ENCODE measurements at places on chromosomes 16 and 17. TPM values are rescaled to one million over a fixed set of nuclear protein-coding genes. Genes with fewer than 3 reads are reported as not detected.
A peak's percentile ranks its signal among the peaks of the same experiment; 100 is the strongest.

DNA sequence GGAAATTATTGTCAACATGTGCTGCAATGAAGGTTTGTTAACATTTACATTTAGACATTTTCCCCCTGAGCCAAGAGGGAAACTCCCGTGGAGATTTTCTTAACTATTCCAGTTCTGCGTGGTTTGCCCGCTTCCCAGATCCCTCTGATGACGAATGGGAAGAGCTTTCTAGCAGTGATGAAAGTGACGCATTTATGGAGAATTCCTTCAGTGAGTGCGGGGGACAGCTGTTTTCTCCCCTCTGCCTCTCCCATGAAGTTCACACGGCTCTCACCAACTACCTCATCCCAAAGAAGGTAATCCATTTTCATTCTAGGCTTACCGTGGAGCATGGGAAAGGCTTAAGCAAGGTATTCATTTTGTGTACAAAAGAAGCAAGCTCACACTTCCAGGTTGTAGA is 18.2 kb downstream of the HEATR3 start:
- peaks cover 28% of the 10 kb centered on the region for H3K36me3 ChIP-seq
- peaks cover 7% of the 10 kb centered on the region for H3K4me1 ChIP-seq
- no peak for DNase-seq
- H3K27me3 ChIP-seq, result no peaks in the 10 kb centered on the region
- no peak overlapping the region for H3K4me3 ChIP-seq
- peak overlapping the region; percentile 17 for H3K27ac ChIP-seq

The RAB26 gene
- total RNA-seq, result not detected

The SLC12A3 gene
- not detected for total RNA-seq

- no peak overlapping the region for H3K4me3 ChIP-seq
- H3K27ac ChIP-seq, result peak overlapping the region; percentile 12
- no peaks in the 10 kb centered on the region for H3K36me3 ChIP-seq
- no peak for DNase-seq
- H3K27me3 ChIP-seq, result no peaks in the 10 kb centered on the region
These were observed 21.4 kb downstream of the MPRIP start for GRCh38 chr17:17063546-17064122.

- DNase-seq, result no peak
- H3K4me3 ChIP-seq, result no peak overlapping the region
- H3K36me3 ChIP-seq, result no peaks in the 10 kb centered on the region
- no peaks in the 10 kb centered on the region for H3K4me1 ChIP-seq
- H3K27me3 ChIP-seq, result peaks cover 24% of the 10 kb centered on the region
These were observed 11.0 kb downstream of the KRT32 start for GRCh38 chr17:41456204-41456603.

The NOS2 gene
- not detected for total RNA-seq

- H3K27ac ChIP-seq, result no peak overlapping the region
- H3K36me3 ChIP-seq, result no peaks in the 10 kb centered on the region
- no peak overlapping the region for H3K4me3 ChIP-seq
- H3K4me1 ChIP-seq, result no peaks in the 10 kb centered on the region
These were observed 575.8 kb downstream of the TOX3 start for GRCh38 chr16:51971184-51971583.

DNA sequence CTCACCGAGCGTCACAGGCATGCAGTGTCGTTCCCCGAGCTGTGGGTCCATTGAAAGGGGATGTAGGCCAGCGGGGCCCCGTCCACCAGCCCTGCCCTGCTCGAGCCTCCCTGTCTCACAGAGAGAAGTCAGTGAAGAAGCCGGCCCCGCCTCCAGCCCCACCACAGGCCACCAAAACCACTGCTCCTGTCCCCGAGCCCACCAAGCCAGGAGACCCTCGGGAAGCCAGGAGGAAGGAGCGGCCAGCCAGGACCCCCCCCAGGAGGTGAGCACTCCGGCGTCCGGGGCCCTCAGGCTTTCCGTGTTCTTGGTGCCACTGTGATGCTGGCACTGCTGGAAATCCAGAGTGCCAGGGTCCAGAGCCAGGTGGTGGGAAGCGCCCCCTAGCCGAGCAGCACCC is 13.9 kb upstream of the IL17C start:
- H3K36me3 ChIP-seq, result no peaks in the 10 kb centered on the region
- H3K27ac ChIP-seq, result no peak overlapping the region
- H3K4me3 ChIP-seq, result no peak overlapping the region
- H3K27me3 ChIP-seq, result no peaks in the 10 kb centered on the region
- peaks cover 13% of the 10 kb centered on the region for H3K4me1 ChIP-seq

The SAMD14 gene
- total RNA-seq, result 2.6 TPM

DNA sequence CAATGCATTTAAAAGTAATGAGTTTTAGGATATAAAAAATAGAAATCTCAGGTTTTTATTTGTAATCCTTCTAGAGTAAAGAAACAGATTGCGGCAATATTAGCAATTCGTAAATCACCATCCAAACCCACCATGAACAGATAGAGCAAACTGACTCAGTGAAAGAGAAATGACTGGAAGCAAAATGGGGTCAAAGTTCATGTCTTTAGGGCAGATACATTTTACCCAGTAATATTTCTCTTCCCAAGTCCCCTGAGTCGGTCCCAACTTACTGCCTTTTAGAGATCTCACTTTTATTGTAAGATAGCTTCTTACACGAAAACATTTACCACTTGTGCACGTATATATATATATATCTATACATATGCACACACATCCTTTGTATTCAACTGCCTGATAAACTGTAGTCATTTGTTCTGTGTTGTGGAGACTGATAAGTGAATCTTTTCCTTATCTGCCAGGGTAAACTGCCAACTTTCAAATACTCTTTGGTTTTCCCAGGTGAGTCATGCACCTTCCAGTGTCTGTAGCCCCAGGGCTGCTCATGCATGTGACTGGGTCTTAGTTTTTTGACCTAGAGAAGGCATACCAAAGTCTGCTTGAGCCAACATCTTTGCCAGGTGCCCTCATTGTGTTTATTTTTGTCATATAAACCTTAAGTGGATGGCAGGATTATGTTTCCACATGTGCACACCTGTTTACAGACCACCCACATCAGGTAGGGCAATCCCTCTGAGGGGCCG is 7.8 kb upstream of the IRF8 start:
- no peaks in the 10 kb centered on the region for H3K27me3 ChIP-seq
- DNase-seq, result no peak
- H3K4me1 ChIP-seq, result peaks cover 68% of the 10 kb centered on the region
- H3K4me3 ChIP-seq, result no peak overlapping the region
